ENCODE measurements at places on chromosomes 1 and 21. TPM values are rescaled to one million over a fixed set of nuclear protein-coding genes. Genes with fewer than 3 reads are reported as not detected.

- no peaks in the 10 kb centered on the region for H3K36me3 ChIP-seq
- DNase-seq: no peak
- H3K27me3 ChIP-seq: no peaks in the 10 kb centered on the region
- H3K27ac ChIP-seq: no peak within 1 kb of the TSS
- H3K4me1 ChIP-seq: no peaks in the 10 kb centered on the region
Observed at GRCh38 chr21:46604975-46605766, at the start of gene S100B. S100B (minus strand) TSS chr21:46605082; CDS start chr21:46602415, 2,667 bp downstream.

- H3K27me3 ChIP-seq: no peaks in the 10 kb centered on the region
- no peaks in the 10 kb centered on the region for H3K36me3 ChIP-seq
- peak; percentile 73 for DNase-seq
- H3K4me1 ChIP-seq: peaks cover 28% of the 10 kb centered on the region
Observed at GRCh38 chr21:37658817-37659458, 257.3 kb downstream of the KCNJ6 start.

DNA sequence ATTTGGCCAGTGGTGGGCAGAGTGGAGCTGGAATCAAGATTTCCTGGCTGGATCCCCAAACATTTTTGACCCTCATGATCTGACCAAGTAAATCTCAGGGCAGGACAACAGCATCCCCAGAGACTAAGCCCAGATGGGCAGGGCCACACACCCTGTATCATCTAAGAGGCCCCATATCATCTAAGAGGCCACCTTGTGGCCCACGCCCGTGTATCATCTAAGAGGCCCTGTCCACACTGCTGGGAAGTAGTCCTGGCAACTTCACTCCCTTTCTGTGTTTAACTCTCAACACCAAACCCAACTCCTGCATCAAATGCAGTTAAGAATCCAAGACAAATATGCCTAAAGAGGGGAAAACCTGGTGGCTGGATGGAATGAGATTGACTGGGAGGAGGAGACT, 81.6 kb upstream of the SSX2IP start:
- no peak for DNase-seq
- H3K4me3 ChIP-seq: no peak overlapping the region
- H3K27me3 ChIP-seq: no peaks in the 10 kb centered on the region
- H3K27ac ChIP-seq: no peak overlapping the region
- H3K4me1 ChIP-seq: no peaks in the 10 kb centered on the region
- no peaks in the 10 kb centered on the region for H3K36me3 ChIP-seq

DNA sequence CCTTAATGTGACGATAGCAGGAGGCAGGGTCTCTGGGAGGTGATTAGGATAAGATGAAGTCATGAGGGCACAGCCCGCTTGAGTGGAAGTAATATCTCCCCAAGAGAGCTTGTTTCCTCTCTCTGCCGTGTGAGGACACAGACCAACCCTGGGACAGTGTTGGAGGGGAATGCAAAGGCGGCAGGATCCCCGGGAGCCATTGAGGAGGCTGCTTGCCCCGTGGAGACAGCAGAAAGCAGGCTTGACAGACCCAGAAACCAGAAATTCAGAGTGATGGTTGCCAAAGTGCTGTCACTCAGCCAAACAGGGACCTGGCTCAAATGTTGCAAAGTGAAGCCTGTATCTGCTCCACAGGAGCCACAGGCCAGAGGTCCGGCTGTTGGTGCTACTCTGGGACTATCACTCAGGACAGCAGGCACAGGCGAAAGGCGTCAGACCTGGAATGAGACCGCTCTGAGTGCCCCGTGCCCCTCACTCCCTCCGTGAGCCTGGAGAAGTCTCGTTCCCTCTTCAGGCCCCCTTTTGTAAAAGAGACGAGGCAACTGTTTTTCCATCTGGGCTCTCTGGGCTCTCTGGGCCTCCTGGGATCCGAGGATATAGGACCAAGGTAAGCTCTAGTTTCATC, 96.6 kb upstream of the VANGL1 start:
- no peak overlapping the region for H3K4me3 ChIP-seq
- no peaks in the 10 kb centered on the region for H3K36me3 ChIP-seq
- H3K4me1 ChIP-seq: peaks cover 35% of the 10 kb centered on the region
- H3K27me3 ChIP-seq: no peaks in the 10 kb centered on the region
- DNase-seq: no peak

- H3K36me3 ChIP-seq: no peaks in the 10 kb centered on the region
- H3K27ac ChIP-seq: no peak overlapping the region
- no peak overlapping the region for H3K4me3 ChIP-seq
- no peaks in the 10 kb centered on the region for H3K4me1 ChIP-seq
Observed at GRCh38 chr1:19390901-19391595, 78.9 kb downstream of the SLC66A1 start.

- no peak overlapping the region for H3K27ac ChIP-seq
- DNase-seq: no peak
- H3K27me3 ChIP-seq: peaks cover 67% of the 10 kb centered on the region
- H3K36me3 ChIP-seq: no peaks in the 10 kb centered on the region
Observed at GRCh38 chr1:37255136-37255795, 219.1 kb upstream of the ZC3H12A start.

- H3K36me3 ChIP-seq: no peaks in the 10 kb centered on the region
- H3K27ac ChIP-seq: no peak overlapping the region
- H3K4me1 ChIP-seq: peaks cover 18% of the 10 kb centered on the region
- no peak for DNase-seq
- H3K27me3 ChIP-seq: no peaks in the 10 kb centered on the region
Observed at GRCh38 chr21:31530897-31531705, 128.4 kb upstream of the SOD1 start.

DNA sequence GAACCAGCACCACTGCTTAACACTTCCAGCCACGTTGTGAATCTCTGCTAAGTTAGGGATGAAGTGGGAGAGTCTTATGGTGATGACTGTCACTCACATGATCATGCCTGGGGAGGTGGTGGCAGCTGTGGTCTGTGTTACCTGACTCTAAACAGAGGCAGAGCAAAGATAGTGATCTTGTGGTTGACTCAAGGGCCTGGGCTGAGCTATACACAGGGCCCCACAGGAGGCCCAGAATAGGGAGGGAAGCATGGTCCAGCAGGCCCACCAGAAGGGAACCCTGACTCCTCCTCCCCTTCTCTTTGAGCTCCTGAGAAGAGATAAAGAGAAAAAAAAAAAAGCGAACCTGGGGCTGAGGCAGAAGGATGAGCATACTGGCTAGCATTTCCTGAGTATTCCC, 55.0 kb downstream of the PLXNA2 start:
- DNase-seq: peak; percentile 56
- no peak overlapping the region for H3K27ac ChIP-seq
- no peaks in the 10 kb centered on the region for H3K36me3 ChIP-seq
- H3K4me3 ChIP-seq: no peak overlapping the region
- no peaks in the 10 kb centered on the region for H3K27me3 ChIP-seq
- H3K4me1 ChIP-seq: peaks cover 45% of the 10 kb centered on the region

- no peak for DNase-seq
- H3K4me1 ChIP-seq: peaks cover 23% of the 10 kb centered on the region
- peak overlapping the region; percentile 49 for H3K27ac ChIP-seq
- no peaks in the 10 kb centered on the region for H3K36me3 ChIP-seq
- H3K4me3 ChIP-seq: no peak overlapping the region
- no peaks in the 10 kb centered on the region for H3K27me3 ChIP-seq
Observed at GRCh38 chr21:36639769-36640168, 59.1 kb upstream of the SIM2 start.

Gene SV2A
- total RNA-seq: 0.20 TPM

Gene GSTM4
- 38.8 TPM for total RNA-seq

Gene TNFRSF9
- 1.3 TPM for total RNA-seq

Gene HOOK1
- 23.7 TPM for total RNA-seq

Gene OR2L13
- not detected for total RNA-seq

Gene BRINP3
- not detected for total RNA-seq

All from PC-9 (cell line).